Eye (tissue), 1 donor: ENCODE measurements at places on chromosomes 1 and 21.
A peak's percentile ranks its signal among the peaks of the same experiment; 100 is the strongest.

DNA sequence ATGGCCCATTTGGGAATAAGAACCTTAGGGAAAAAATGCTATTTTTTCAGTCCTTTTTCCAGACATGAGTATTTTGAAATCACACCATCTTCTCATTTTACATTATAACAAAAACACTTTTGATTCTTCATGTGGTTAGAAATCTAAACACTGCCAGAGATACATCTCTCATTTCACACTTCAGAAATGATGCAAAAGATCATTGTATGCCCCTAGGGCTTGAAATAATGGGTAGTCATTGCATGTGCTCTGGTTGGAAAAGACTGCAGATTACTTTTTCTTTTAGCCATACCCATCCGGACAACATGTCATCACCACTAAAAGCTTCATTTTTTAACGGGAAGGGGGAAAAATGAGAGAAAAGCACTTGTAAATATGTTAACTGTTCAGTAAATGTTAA lies 1152.2 kb upstream of the ADGRL4 start:
- no peak for DNase-seq

- DNase-seq: no peak
These were observed 3.9 kb upstream of the AJAP1 start for GRCh38 chr1:4650481-4650880.

DNA sequence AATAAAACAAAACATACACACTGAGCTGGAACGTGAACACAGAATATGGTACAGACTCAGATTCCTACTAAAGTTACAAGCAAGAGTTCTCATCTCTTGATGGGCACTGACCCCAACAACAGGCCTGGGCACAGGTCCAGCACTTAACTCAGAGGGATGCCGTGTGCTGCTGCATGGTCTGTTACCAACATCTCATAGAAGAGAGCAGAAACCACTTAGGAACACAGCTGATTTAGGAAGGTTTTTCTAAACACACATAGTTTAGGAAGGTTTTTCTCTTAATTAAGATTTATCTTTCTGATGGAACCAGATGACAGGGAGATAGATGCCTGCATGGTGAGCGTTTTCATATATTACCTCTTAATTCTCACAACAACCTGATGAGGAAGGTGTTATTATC lies 1.5 kb downstream of the GCLM start:
- DNase-seq: peak; percentile 28

- DNase-seq: peak; percentile 68
These were observed 9.4 kb downstream of the CFHR4 start for GRCh38 chr1:196897158-196897828.

GRCh38 chr1:190849346-190849745 lies 371.7 kb upstream of the BRINP3 start:
- DNase-seq: no peak

DNA sequence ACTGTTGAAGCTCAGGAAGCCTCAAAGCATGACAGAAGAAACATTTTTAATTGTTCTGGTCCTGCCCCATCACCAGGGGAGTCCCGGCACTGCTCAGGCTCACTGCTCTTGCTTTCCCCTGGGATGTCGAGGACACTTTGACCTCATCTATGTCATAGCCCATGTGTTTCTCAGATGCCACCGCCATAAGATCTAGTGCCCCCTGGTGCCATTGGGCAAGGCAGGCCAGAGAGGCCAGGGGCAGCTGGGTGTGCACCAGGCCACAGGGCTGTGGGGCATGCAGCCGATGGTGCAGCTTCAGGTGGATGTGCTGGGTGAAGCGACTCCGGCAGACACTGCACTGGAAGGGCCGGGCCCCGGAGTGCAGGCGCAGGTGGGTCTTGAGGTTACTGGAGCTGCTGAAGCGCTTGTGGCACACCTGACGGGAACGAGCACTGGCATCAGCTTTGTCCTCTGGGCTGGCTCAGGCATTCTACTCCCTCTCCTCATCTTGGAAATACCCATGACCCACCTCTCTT lies 7.7 kb upstream of the CRYBG2 start:
- DNase-seq: no peak

- no peak for DNase-seq
These were observed 3.1 kb downstream of the FUCA1 start for GRCh38 chr1:23864801-23865542.
